GM13977 (cell line): ENCODE measurements at places on chromosomes 11 and 22.

DNA sequence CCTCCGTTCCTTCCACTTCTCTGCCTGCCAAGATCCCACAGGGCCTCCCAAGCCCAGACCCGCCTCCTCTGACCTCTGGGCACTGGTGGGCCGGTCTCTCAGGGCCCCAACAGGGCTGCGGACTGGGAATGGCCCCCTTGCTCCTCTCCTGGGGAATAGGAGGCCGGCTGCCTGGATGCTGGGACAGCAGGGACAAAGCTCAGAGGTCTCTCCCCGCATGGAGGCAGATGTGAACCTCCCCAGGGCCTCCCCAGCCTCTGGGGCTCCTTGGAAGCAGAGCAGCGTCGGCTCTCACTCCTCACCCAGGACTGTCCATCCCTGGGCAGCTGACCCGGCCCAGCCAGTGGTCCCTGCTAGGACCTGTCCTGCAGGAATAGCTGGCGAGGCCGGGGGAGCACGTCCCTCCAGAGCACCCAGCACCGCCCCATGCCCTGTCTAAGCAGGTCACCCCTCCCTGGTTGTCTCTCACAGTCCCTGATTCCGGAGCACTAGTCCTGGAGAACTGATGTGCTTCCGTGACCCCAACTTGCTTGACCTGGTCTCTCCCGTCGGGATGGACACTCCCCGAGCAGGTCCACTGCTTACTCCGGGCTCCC lies 85.8 kb downstream of the RTL6 start:
- DNase-seq: no peak

GRCh38 chr11:60761436-60762190 lies 4.9 kb downstream of the MS4A15 start:
- no peak for DNase-seq

- DNase-seq: no peak
These were observed 2.3 kb downstream of the CHID1 start for GRCh38 chr11:908273-908672.

DNA sequence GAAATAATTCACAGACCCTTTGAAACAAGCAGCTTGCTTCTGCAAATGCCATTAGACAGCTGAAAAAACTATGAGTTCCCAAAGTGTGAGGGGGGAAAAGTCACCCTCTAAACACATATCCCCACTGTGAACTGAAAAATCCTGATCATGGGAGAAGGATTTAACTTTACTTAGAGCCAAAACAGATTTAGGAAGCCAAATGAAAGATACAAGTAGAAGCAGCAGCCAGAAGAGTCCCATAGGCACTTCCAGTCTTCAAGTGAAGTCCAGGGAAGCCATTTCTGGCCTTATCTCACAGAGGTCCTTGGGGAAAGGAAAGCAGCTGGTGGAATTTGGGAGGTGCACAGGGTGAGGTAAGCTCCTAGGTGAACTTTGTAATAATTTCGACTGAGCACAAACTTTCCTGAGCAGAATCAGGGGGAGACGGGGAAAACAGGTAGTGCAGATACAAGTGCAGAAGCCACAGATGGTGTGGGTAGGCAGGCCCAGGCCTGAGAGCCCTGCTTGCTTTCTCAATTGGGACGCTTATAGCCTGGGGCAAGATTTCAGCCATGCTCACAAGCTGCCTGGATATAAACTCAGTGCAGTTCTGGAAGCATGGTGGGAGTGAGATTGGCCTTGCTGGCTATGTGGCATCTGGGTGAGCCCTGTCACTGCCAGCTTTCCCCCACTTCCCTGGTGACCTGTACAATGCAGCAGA lies 44.8 kb downstream of the GAS2 start:
- no peak for DNase-seq

DNA sequence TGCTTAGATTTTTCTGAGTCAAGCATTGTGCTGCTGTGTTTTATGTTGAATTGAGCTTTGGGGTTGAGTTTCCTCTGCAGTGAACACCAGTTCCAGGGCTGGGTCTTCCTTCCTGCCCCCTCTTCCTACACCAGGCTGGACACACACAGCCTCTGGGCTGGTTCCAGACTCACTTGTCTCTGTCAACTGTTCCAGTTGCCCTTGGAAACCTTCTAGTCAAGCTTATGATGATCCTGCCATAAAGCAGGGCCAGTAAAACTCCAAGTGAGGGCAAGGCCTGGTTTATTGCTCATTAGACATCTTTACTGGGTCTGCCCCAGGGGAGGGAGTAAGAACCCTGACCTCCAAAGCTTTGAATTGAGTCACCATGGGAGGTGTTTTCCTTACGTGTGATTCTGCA lies 61.1 kb downstream of the KIAA1671 start:
- no peak for DNase-seq
